ENCODE measurements at places on chromosomes 12 and 14.

DNA sequence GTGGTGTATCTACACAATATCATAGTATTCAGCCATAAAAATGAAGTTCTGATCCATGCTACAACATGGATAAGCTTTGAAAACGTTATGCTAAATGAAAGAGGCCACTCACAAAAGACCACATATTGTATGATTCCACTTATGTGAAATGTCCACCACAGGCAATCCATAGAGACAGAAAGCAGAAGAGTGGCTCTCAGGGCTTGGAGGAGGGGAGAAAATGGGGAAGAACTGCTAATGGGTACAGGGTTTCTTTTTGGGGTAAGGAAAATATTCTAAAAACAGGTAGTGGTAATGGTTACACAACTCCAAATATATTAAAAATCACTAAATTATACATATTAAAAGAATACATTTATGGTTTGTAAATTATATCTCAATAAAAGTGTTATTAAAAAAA lies 16.5 kb downstream of the SCNN1A start:
- no peak for DNase-seq

GRCh38 chr14:66426451-66426850 lies 59.7 kb upstream of the CCDC196 start:
- no peak for DNase-seq

- DNase-seq: no peak
Measured at GRCh38 chr12:92485351-92486348, 217.1 kb upstream of the PLEKHG7 start.

GRCh38 chr14:104739546-104740516 lies 13.1 kb upstream of the SIVA1 start:
- no peak for DNase-seq

DNA sequence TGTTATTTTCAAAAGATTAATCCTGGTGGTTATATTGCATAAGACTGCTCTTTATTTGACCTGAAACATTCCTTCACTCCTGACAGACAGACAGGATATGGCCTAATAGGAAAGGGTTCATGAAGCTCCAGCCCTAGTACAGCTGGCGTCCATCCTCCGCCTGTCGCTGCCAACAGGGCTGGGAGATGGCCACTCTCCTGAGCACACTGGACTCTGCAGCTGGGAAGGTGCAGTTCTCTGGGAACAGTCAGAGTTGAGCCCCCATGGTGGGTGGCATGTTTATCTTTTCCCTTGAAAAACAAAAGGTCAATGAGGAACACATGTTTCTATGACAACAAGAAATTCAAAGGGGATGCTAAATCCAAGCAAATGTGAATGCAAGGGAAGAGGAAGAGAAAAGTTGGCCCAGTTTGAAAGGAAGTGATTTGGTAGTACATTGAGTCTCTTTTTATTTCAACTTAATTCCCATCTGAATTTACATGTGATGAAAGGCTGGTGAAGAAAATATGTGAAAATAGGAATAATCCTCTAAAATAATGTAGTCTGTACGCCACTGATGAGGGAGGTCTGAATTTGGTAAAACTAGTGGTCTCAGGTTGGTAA lies 89.9 kb upstream of the DCN start:
- DNase-seq: no peak

- DNase-seq: no peak
Measured at GRCh38 chr12:127414636-127415035, 852.3 kb upstream of the TMEM132C start.

DNA sequence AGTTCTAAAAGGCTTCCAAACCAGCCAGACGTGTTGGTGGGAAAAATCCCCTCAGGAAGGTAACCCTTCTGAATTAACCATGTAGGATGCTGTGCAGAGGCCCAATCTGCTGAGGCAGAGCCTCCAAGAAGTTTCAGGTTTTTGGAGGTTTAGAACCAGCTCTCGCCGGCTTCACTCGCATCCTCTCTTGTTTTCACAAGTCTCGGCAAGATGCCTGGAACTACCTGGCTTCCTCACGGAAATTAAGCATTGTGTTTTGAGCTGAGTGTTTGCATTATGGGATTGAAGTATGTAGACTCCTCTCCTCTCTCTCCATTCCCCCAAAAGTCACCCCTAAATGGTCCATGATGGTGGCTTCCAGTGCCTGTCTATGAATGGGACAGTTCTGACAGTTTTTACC lies 20.6 kb downstream of the LTBP2 start:
- DNase-seq: no peak

GRCh38 chr12:112964067-112964670 lies 14.2 kb upstream of the OAS2 start:
- no peak for DNase-seq

DNA sequence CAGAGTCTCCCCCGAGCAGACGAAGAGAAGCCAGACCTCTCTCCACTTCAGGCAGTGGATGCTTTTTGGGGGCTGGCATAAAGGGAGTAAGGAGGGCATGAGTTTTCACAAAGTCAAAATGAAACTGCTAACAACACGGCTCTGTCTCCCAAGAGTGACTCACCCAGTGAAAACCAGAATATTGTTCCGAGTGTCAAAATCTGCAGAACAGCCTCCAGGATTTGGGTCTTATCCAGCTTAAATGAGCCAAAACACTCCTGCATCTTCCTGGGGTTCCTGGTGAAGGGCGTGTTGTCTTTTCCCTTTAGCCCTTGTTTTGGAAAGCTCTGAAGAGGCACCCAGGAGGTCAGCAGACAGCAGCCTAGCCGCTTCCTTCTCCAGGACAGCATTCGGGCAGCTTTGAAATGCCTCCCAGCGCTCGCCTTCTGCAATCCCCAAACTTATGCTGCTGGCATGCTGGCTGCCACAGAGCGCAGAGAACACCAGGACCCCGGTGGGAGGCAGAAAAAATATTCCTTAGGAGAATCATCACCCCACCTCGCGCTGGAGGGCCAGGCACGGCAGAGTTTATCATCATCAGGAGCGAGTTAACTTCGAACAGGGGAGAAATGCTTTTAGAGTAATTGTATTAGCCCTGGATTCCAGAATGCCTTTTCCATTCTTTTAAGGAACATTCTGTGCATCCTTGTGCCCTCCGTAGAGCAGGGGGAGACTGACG lies 117.7 kb upstream of the NCOR2 start:
- no peak for DNase-seq

GRCh38 chr12:113788020-113788856 lies 177.9 kb downstream of the RBM19 start:
- DNase-seq: no peak

DNA sequence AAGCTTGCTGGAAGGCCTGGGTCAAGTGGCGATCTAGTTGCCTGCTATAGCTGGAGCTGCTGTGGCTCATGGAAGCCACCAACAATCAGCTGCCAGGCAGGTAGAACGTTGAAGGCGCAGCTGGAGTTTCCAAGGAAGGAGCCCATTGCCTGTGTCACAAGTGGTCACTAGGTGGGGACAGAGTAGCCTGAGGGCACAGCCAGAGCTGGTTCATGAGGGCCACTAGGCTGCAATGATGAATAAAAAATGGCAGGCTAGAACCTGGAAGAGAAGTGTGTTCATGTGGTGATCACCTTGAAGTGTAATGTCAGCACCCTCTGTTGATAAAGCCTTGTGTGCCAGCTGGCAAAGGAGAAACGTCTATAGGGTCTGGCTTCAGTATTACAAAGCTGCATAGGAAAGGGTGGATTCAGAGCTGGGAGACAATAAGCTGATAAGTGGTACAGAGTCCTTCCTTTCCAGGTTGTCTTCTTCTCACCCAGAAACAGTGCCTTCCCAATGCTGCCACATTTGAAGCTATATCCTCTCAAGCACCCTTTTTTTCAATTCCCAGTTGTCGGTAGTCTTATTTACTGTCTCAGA lies 165.8 kb downstream of the EMP1 start:
- DNase-seq: no peak

DNA sequence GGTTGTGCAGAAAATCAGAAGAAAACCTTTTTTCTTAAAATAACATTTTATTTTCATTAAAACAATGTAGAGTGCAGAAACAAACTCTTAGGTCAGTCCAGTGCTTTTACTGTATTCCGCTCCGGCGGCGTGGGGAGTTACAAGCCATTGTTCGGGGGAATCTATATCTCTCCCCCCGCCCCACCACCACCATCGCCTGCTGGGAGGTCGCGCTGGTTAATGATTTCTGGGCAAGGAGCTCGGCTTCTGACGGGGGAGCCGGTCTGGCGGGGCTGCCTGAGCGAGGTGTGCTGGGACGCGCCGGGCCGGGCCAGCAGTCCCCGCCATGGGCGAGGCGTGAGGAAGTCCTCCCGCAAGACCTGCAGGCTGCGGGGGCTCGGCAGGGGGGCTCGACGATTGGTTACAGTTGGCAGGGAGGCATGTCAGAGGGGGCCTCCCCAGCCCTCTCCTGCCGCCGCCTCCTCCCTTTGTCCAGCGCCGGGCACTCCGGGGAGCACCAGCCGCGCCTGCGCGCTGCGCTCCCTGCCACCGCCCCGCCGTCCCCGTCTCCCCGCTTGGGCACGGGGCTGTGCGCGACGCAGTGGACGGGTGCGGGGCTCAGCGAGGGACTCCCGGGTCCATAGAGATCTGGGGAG lies 1.0 kb upstream of the DUSP6 start:
- no peak for DNase-seq

- DNase-seq: no peak
Measured at GRCh38 chr12:64671681-64672080, 61.4 kb downstream of the RASSF3 start.

- DNase-seq: no peak
Measured at GRCh38 chr14:91636604-91637003, 95.3 kb downstream of the CATSPERB start.

- DNase-seq: no peak
Measured at GRCh38 chr12:43462741-43463140, 89.3 kb downstream of the ADAMTS20 start.

- DNase-seq: no peak
Measured at GRCh38 chr12:114499338-114499737, 93.4 kb upstream of the TBX5 start.

GRCh38 chr14:55718551-55718950 lies 138.5 kb downstream of the KTN1 start:
- no peak for DNase-seq

DNA sequence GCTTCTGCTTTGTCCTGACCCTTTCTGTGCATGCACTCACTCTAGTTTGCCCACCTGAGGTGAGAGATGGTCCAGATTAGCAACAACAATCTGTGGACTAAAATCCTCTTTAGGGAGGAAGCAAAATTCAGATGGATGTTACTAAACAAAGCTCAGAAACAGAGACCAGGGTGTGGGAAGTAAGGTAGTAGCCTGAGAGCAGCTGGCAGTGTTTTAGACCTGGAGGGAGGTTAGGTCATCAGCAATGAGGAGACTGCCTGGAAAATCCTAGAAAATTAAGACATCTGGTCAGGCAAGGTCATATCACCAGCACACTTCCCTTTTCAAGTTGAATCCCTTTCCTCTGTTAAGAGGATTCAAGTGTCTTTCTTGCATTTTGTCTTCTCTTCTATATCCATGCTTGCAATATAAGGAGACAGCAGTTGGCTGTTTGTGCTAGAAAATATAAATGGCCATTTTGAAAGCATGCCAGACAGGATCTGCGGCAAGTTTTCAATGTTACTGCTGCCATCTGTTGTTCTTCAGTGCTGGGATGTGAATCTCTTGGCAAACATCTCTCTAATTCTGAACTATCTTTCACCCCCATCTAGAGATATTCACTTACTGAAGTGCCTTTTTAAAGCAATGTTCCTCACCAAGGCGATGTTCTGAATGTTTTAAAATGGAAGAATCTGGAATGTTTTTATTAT lies 266.4 kb downstream of the NAV3 start:
- DNase-seq: no peak

DNA sequence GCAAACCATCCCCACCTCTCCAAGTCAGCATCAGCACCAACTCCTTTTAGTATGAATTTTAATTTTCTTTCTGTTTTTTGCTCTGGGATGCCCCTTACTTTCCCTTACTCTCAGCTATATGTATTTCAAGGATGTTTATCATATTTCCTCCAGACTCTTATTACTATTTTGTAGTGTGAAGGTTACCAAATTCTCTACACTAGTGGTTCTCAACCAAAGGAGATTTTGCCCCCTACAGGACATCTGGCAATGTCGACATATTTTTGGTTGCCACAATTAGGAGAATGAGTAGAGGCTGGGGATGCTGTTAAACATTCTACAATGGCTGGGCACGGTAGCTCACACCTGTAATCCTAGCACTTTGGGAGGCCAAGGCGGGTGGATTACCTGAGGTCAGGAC lies 29.1 kb upstream of the SOS2 start:
- no peak for DNase-seq

GRCh38 chr12:41497409-41497808 lies 309.3 kb downstream of the PDZRN4 start:
- no peak for DNase-seq

DNA sequence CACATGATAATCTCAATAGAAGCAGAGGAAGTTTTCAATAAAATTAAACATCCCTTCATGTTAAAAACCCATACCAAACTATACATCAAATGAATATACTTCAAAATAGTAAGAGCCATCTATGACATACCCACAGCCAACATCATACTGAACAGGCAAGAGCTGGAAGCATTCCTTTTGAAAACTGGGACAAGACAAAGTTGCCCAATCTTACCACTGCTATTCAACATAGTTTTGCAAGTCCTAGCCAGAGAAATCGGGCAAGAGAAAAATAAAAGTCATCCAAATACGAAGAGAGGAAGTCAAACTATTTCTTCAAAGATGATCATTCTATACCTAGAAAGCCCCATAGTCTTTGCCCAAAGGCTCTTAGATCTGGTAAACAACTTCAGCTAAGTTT lies 454.7 kb upstream of the PRICKLE1 start:
- DNase-seq: no peak

GRCh38 chr12:130331146-130331545 lies 6.5 kb upstream of the PIWIL1 start:
- no peak for DNase-seq

- DNase-seq: no peak
Measured at GRCh38 chr12:2358986-2359658, 306.3 kb downstream of the CACNA1C start.

DNA sequence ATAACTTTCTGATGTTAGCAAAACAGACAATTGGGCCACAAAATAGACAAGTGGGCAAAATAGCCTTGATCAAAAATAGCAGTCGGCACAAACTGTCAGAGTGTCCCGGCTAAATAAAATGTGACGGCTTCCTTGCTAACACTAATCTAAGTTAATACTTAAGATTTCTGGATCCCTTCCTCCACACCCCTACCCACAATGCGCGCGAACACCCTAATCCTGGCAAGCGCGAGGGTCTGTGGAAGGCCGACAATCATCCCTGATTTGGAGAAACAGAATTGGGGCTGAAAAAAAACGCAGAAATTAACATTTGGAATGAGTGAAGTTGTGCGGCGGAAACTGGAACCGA lies 489 bp downstream of the CEP290 start:
- DNase-seq: no peak

- DNase-seq: no peak
Measured at GRCh38 chr12:19288603-19289244, 150.6 kb upstream of the AEBP2 start.
